D721Med (cell line): ENCODE measurements at places on chromosomes 2 and 18.

- DNase-seq = no peak
Measured at GRCh38 chr2:223459328-223459939, 142.7 kb downstream of the SCG2 start.

GRCh38 chr18:35489913-35490490 is 7.8 kb downstream of the INO80C start:
- DNase-seq = no peak

- no peak for DNase-seq
Measured at GRCh38 chr18:51196118-51196810, 1.2 kb downstream of the MEX3C start.

DNA sequence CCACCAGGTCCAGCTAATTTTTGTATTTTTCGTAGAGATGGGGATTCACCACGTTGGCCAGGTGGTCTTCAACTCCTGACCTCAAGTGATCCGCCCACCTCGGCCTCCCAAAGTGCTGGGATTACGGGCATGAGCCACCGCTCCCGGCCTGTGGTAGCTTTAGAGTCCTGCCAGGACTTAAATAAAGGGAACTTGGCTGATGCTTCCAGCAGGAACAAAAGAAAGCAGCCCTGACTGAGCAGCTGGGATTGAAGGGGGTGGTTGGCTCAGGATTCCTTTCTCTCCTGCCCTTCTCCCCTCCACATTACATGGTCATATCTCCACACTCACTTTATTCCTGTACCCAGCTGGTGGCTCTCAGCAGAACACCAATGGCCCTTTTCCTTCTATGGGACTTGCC is 20.0 kb downstream of the EFHD1 start:
- DNase-seq = no peak

- DNase-seq = no peak
Measured at GRCh38 chr2:68764041-68764805, 29.6 kb downstream of the ARHGAP25 start.

GRCh38 chr2:62102402-62102920 is 93.5 kb upstream of the B3GNT2 start:
- DNase-seq = no peak

- DNase-seq = no peak
Measured at GRCh38 chr2:155308367-155309009, 610.0 kb downstream of the KCNJ3 start.

DNA sequence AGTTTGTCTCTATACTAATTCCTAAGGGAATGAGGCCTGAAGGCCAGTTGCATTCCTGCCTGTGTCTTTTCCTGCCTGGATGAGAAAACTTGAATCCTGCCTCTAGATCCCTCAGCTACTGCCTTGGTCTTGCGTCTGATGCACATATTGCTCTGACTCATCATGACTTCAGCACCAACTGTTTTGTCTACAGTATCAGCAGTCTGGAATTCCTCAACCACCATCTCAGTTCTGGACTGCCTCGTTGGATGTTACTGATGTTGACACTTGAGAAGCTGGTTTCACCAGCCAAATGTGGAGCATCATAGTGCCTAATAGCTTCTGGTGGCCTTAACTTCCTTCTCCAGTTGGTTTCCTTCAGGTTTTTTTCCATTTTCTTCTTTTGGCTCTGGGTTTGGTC is 211.0 kb downstream of the CTNNA2 start:
- DNase-seq = no peak

DNA sequence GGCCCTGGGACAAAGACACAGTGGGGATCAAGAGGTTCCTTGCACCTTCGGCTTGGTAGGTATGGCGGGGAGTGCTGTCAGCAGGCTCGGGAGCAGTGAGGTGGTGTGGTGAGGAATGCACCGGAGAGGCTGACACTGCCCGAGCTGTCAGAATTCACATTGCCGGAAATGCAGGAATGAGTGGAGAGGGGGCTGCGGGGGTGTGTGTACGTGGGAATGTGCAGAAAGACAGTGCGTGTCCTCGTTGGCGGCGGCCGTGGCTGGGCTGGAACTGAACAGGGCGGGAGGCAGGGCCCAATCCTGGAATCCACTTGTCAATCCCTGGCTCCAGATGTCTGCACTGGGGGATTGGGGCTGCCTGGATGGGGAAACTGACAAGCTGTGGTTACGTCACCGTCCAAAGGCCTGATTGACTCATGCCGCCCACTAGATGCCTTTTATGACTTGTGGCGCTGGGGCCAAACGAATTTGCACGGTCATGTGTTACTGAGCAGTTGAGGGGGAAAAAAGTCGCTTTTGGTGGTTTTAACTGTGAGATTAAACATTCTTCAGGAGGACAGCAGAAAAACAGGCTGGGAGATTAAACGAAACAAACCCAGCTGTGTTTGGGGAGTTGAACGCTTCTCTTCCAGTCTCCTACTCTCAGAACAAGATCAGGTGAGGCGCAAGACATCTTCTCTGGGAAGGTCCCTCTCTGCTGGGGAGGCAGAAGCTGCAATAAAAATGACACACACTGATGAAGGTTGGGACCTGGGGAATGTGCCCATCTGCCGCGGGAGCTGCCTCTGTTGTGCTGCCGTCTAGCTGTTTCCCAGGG is 189.4 kb upstream of the GLI2 start:
- no peak for DNase-seq

GRCh38 chr2:100267751-100268150 is 54.5 kb downstream of the LONRF2 start:
- DNase-seq = no peak

DNA sequence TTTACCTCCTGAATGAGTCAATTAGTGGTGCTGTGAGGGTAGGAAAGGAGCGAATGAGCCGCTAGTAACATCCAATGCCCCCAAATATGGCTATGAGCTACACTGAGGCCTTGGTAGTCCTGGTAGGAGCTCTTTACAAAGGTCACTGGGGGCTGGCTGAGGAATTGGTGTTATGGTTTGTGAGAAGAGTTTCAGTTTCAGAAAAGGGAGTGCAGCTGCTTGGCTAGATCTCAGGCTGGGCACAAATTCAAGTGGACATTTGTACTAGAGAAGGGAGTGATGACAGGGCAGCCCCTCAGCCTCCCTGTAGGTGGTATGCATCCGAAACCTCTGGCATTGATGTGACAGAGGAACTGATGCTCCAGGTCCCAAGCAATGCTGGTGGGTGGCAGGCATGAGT is 13.9 kb upstream of the PAIP2B start:
- no peak for DNase-seq

- no peak for DNase-seq
Measured at GRCh38 chr18:61833387-61833786, 59.4 kb downstream of the RNF152 start.

DNA sequence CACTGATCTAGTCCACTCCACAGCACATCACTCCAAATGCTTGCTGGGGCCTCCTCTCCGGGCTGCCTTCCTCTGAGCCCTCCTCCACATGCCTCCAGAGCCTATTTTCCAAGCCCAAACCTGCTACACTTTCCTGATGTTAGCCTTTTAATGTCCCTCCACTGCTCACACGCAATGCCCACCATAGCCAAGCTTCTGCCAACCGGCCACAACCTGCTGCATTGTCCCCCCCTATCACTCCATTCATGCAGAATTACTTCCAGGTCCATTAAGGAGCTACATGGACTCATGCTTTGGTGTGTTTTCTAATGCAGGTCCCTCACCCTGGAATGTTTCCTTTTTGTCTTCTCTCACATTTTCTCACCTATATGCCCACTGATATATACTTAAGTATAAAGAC is 129.3 kb downstream of the MARCHF4 start:
- DNase-seq = no peak

DNA sequence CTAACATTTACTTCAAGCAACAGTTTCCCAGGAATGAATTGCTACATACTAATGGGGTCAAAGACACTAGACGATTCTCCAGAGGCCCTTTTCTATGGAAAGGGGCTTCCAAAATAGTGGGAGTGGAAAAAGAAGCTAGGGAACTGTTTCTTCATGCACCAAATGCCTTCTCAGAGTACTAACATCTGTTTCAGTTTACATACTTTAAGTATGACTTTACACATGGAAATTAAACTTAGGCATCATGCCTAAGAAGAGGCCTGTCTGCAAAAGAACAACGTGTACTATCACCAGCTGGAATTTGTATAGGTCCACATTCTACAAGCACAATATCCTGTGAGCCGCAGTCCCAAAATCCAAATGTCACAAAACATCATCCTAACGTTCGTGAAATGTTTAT is 29.4 kb upstream of the WDR75 start:
- DNase-seq = no peak

- no peak for DNase-seq
Measured at GRCh38 chr18:25327584-25327983, 24.4 kb downstream of the ZNF521 start.

DNA sequence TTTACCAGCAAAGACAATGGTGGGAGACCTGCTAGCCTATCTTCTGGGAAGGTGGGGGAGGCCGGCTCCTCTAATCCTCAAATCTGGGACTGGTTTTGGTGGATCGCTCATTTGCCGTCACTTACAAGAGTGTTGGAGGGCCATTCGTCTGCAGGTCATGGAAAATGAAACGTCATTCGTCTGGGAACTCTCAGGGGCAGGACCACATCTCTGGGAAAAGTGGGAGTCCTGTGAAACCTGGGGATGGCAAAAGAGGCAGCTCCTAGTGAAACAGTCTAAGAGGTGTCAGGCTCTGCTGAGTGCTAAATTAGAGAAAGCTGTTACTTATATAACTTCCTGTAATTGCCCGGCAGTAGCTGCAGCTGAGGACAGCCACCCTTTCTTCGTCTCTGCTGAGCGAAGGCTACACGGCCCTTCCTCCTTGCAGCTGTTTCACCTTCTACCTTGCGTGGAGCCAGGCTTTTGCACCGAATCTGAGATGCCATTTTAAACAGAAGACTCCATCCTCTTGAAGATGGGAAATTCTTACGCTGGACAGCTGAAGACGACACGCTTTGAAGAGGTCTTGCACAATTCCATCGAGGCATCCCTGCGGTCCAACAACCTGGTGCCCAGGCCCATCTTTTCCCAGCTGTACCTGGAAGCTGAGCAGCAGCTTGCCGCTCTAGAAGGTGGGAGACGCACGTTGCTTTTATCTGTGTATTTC is 22.4 kb downstream of the GREB1 start:
- DNase-seq = no peak

DNA sequence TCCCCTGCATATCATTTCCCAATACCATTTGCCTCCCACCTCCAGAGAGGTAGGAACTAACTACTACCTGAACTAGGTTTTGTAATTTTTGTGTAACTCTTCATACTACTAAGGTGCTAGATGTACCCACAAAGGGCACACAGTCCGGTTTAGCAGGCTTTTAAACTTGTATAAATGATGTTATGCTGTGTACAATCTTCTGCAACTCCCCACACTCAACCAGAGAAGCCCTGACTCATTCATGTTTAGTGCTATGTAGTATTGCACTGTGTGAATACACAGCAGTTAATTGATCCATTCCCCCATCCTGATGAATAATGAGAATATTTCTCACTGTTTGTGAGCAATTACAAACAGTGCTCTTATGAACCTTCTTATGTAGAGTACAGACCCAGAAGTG is 285.6 kb downstream of the SMAD2 start:
- DNase-seq = no peak

DNA sequence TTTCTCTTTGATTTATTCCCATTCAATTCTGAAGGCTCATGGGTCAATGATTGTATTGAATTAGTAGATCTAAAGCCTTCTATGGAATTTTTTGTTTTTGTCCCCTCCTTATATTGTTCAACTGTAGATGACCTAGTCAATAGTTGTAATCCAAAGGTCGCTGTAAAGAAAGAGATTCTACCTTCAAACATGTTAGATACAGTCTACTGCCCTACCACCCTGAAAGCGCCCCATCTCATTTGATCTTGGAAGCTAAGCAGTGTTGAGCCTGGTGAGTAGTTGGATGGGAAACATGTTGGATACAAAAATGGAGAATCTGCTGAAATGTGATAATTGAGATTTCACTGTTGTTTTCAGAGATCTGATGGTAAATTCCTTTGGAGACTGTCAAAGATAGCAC is 63.0 kb downstream of the PPP1R1C start:
- no peak for DNase-seq

GRCh38 chr18:30280861-30281470 is 761.6 kb downstream of the DSC3 start:
- DNase-seq = no peak

DNA sequence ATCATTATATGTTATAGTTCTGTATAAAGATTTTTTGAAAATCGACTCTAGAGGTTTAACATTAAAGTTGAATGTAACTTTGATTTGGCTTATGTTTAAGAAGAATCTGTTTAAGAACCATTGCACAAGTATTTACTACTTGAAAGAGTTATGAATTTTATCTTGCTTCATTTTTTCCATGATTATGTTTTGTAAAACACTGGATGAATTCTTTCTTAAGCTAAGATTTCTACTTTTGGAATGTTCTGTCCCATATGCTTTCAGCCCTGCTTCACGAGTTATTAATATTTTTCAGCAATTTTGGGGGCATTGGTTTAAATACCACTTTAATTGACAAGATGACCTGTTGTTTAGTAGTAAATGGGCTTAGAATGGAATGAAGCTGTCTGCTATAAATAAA is 56.7 kb upstream of the STON1 start:
- no peak for DNase-seq

DNA sequence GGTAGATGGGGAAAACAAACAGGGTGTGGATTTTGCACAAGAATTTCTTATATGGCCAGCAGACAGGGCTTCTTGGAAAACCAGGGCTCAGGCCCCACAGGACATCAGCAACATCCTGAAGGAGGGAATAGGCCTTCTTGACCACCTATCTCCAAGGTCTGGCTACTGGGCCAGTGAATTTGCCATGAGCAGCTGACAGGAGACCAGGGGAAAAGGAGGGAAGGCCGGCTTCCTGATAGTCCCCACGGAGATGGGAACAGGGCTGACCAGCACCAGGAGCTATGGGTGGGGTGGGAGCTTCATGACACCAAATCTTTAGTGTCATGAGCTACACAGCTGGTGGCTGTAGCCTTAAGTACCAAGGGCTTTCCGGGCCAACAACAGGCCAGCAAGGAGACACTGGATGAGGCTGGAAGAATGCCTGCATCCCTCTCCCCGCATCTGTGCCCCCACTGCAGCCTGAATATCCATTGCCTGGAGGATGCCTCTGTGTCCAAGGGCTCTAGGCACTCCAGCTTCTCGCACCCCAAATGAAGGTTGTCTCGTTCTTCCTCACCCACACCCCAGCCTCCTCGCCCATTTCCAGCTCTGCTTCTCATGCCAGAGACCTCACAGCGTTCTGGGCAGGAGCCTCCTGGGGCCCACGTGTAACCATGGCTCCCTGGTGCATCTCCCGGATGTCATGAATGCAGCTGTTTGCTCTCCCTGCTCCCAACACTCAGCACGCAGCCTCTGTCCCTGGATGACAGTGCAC is 74.8 kb downstream of the EMX1 start:
- DNase-seq = no peak

DNA sequence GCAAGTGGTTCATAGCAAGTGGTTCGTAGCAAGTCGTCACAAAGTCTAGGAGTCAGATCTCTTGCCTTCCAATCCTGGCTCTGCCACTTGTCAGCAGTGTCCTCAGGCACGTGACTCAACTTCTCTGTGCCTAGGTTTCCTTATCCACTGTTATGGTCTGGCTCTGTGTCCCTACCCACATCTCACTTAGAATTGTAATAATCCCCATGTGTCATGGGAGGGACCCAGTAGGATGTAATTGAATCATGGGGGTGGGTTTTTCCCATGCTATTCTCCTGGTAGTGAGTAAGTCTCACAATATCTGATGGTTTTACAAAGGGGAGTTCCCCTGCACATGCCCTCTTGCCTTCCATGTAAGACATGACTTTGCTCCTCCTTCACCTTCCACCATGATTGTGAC is 51.8 kb upstream of the AP1S3 start:
- no peak for DNase-seq
